ENCODE measurements at places on chromosomes 13 and 19.

- DNase-seq, result no peak
Observed at GRCh38 chr13:105814219-105814901, 721.1 kb downstream of the EFNB2 start.

DNA sequence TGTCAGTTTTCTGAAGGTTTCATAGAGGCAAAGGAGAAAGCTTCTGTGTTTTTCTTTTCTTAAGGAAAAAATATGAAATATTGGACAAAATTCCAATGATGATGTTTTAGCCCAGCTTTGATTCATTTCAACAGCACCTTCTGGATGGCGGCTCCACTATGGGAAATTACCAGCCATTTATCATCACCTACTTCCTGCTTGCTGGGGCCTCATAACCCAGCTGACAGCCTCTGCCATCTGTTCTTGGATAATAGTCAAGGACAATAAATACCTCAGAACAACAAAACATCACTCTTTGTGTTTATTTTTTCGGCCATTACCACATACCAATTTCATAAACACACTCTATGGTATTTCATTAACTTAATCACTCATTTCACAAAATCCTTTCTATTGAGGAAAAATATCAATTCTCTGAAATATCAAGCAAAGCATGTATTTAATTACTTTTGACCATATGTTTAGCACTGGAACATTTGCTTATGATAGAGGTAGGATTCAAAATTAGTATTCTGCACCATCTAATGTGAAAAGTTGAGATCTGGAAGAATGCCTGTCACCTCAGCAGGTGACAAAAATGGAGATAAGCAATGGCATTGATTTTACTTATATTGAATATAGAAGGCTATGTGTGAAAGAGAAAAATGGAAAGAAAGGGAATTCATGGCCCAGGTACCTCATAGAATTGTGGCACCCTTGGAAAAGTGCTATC is 629.7 kb downstream of the LIG4 start:
- DNase-seq, result no peak

DNA sequence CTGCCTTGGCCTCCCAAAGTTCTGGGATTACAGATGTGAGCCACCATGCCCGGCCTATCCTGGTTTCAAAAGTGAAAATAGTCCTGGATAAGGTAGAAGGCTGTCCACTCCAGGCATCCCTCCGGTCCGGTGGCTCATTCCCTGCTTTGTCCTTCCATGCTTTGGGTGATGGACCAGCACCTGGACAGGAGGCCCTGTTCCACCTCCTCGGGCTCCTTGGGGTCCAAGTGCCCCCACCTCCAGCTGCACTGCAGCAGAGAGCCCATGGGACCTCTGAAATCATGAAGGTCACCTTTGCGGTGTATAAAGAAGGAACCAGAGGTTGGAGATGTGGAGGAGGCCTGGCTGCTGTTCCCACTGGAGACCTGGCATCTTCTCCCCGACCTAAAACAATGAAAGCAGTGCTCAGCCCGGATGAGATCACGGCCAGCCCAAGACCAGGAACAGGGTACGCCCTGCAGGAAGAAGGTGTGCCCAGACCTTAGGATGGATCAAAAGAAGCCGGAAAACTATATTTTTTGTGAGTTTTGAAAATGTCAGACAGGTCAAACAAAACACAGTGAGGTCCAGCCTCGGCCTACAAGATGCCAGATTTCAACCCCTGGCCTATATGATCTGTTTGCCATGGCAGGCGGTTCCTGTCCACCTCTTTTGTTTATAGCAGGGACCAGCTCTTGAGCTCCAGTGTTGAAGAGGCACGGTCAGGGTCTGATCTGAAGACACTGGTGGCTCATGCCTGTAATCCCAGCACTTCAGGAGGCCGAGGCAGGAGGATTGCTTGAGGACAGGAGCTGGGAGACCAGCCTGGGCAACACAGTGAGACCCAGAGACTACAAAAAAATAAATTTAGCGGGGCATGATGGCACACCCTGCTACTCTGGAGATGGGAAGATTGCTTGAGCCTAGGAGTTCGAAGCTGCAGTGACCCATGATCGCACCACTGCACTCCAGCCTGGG is 5.8 kb downstream of the LSR start:
- DNase-seq, result no peak

- DNase-seq, result no peak
Observed at GRCh38 chr13:40656358-40656757, 10.1 kb downstream of the FOXO1 start.

DNA sequence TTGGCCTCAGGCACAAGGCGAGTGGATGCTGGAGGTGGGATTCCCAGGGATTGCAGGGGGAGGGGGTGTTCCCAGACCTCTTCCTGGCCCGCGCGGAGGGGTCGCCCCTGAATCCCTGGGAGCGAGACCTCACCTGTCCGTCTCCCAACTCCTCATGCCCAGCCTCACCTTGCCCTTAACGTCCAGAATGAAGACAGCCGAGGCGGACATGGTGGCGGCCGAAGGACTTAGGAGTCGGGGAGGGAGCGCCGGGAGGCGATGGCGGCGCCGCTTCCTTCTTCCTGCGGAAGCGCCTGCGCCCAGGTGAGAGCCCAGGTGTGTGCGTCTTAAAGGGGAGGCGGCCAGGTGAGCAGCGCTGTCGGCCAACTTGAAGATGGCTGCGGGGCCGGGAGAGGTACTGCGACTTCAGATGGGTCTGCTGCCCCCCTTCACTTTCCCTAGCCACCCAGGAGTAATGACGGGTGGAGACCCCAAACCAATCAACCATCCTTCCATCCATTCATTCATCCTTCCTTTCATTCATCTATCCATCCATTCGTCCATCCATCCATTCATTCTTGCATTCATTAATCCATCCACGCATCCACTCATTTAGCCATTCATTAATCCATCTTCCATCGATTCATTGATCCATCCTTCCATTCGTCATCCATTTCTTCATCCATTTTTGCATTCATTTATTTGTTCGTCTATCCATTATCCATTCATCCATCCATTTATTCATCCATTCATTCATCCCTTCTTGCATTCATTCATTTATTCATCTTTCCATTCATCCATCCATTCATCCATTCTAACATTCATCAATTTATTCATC is at the start of gene AP1M2:
TSS of gene AP1M2 (minus strand) at position 291 of the 817 bp plus-strand sequence. CDS start at position 210, 81 bp downstream.
- no peak for DNase-seq

DNA sequence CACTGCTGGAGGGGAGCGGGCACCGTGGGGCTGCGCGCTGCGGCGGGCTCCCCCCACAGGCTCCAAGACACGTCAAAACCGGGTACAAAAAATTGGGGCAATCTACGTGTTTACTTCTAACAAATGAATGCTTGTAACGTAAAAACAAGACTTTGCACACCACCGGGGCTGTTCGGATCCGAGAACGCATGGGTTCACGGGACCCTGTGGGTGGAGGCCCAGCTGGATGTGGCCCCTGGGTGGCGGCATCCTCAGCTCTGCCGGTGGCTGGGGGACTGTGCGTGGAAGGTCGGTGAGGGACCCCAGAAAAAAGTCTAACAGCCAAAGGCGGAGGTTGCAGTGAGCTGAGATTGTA is 10.3 kb upstream of the SLC7A10 start:
- DNase-seq, result no peak

DNA sequence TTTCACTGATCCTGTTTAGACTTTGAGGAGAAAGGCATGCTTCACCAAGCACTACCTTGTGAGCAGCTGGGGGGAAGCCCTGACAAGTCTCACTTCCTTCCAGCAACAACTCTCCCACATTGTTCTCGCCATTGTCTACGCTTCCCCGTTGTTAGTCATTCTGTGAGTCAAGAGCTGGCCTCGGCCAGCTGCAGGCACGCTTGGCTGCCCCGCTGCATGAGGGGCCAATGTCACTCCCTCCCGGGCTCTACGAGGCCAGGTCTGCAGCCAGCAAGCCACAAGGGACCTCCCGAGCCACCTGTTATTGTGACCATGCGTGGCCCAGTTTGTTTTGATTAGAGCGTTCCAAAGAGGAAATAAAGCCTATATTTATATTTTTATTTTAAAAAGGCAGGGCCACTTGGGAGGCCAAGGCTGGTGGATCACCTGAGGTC is 220.9 kb downstream of the FOXO1 start:
- DNase-seq, result no peak

DNA sequence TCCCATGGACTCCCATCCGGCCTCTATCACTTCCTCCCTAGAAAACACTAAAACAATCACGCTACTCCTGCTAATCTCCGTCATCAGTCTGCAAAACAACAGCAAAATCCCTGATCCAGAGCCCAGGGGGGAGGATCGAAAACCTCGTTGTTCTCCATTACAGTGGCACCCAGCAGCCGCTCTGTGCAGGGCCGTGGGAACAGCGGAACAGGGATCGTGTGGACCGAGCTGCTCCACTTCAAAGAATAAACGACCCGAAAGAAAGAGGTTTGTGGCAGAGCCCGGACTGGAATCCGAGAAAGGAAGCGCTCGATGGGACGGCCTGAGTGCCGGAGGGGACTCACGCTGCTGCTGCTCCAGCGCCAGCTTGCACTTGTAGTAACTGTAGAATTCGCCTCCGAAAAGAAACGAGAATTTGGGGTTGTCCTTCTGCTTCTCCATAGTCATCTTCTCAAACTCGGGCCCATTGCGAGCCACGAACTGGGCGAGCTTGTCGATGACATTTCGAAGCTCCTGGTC is 652 bp downstream of the CHERP start:
- no peak for DNase-seq

GRCh38 chr19:46776927-46777911 is 11.2 kb downstream of the SLC1A5 start:
- DNase-seq, result no peak

DNA sequence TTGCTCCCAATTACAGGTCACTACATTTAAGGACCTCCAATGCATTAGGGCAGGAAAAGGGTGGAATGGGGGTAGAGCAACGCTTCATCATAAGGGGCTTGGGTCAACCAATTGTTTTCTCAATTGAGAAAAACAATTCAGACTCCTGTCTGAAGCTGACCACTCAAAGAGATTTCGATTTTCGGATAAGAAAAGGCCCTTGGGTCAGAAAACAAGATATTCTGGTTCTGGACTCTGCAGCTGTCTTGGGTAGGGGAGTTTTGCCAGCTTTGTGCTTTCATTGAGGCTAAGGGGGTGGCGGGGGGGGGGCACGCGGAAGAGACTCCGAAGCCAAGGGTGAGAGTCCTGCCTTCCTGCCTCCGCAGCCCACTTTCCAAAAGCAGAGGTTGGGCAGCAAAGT is 4.8 kb upstream of the ZNF98 start:
- no peak for DNase-seq

GRCh38 chr19:5074830-5075394 is 106.0 kb downstream of the KDM4B start:
- no peak for DNase-seq

- DNase-seq, result no peak
Observed at GRCh38 chr13:24742294-24742693, 21.7 kb upstream of the RNF17 start.

DNA sequence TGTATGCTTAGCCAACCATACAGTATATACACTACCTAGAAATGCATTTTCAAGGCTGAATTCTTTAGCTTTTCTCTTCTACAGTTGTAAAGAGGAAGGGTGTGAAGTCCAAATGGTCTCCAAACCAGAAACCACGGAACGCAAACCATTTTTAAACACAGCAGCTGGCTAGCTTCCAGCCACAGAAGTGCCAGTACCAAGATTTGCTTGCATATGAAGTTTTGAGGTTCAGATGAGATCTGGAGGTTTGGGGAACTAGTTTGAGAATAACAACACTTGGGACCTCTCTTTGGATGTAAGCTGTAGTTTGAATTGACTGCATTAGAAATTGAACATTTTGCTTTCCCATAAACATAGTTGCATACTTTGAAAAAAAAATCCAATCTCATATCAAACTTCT is 1243.5 kb downstream of the EFNB2 start:
- DNase-seq, result no peak

GRCh38 chr19:30371161-30371836 is 885 bp upstream of the ZNF536 start:
- no peak for DNase-seq

DNA sequence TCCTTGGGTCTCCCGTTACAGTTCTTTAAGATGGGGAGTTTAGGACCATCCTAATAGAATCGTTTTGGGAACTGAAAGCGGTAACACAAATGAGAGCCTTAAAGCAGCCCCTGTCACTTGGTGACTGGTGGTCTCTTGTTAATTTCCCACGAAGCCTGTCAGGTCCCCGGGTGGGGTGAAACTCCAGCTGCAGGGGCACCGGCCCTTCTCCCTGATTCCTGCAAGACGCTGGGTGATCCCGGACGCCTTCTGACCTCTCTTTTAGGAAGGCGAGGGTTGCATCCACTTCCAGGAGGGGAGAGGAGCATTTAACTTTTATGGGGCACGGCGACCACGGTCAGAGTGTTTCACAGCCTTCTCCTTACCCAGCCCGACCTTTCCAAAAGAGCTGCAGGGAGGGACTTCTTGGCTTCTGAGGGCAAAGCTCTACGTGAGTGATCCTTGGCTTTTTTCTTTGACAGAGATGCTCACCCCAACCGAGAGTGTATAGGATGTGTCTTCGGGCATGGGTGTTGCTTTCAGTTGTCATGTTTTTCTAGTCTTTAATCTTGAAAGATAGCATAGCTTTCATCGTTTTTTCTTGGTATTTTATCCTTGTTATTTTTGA is 688 bp downstream of the ZNF225 start:
- DNase-seq, result no peak

GRCh38 chr19:5932146-5932545 is 18.1 kb downstream of the CAPS start:
- DNase-seq, result no peak

GRCh38 chr13:76398425-76398824 is 487.8 kb downstream of the KCTD12 start:
- DNase-seq, result no peak

DNA sequence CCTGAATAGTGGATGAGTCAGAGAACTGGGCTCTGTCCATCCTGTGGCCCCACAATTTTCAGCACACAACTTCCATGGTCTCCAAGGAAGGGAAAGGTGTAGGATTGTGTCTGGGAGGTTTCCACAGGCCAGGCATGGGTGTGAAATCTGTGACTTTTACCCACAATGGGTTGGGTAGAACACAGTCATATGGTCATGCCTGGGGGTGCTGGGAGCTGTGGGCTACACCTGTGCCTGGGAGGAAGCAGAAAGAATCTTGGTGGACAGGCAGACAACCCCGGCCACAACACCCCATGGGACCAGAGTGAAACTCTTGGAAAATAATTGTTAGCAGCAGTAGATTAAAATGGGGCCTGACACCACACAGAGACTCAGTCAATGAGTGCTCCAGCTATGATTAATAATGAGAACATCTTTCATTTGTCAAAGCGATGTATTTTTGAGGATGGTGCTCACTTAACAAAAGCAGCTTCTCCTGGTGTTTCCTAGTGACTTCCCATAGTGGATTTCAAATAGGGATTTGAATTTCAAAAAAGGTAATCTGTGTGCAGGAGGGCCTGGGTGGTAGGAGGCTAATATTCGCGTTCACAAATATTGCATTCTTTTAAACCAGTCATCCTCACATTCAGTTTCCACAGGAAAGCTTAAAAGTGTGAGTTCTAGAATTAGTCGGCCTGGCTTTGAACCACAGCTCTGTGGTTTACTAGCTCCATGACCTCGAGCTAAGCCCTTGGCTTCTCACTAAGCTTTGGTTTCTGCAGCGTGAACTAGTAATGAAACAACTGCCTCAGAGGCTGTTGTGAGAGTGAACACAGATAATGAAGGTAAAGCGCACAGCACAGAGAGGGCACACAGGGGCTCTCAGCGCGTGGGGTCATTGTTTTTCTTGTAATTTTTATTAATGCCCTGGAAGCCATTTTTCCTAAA is 89.3 kb upstream of the UQCRFS1 start:
- DNase-seq, result no peak

All from stimulated activated CD4-positive, alpha-beta T cell treated with anti-CD3 and anti-CD28 coated beads, TNF-alpha, amount 100 ng/mL, for 24 hours (primary cell).